T-helper 9 cell (primary cell): ENCODE measurements at places on chromosomes 16 and 17.

GRCh38 chr17:78044280-78044835, 84.2 kb downstream of the TMC6 start:
- DNase-seq, result no peak

GRCh38 chr17:74260525-74260850, 13.5 kb upstream of the DNAI2 start:
- DNase-seq, result no peak

DNA sequence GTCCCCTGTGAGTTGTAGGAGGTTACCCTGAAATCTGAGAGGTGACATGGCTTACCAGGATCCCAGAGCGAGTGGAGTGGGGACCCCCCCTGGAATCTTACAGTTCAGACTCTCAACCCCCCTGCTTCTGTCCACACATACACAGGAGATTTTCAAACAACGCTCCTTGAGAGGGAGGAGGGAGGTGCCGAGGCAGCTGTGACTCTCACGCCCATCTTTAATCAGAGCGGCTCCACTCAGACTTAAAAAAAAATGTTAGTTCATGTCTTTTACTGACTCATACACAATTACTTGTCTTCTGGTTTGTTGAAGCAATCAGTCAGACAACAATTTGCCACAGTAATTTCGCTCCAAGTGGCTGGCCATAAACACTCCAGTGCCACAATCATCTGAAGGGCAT, 15.4 kb upstream of the TMEM220 start:
- DNase-seq, result no peak

DNA sequence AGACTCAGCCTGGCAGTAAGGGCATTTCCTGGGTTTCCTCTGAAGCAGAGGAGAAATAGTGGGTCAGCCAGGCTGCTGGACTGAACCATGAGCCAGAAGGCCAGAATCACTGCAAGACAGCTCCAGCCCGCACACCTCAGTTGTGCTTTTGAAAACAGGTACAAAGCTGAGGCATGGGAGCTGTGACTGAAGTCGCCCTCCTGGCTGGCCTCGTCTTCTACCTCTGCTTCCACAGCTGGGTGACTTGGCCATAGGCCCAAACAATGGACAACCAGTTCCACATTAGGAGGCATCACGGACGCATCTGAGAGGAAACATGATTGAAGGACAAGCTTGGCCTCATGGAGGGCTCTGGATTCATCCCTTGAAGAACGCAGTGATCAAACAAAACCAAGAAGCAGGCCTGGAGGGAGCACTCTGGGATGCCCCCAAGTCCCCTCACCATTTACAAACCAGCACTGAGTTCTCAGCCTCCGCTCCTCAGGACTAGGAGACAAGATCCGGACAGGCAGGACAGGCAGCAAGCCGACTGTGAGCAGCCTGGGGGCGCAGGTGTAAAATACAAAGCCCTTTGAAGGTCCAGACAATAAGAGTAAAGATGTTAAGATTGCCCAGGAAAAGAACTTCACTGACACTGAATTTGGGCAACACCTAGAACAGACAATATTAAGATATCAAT, 68.7 kb downstream of the N4BP1 start:
- no peak for DNase-seq

GRCh38 chr16:68000450-68000849, 1.2 kb upstream of the DPEP2 start:
- DNase-seq, result no peak

DNA sequence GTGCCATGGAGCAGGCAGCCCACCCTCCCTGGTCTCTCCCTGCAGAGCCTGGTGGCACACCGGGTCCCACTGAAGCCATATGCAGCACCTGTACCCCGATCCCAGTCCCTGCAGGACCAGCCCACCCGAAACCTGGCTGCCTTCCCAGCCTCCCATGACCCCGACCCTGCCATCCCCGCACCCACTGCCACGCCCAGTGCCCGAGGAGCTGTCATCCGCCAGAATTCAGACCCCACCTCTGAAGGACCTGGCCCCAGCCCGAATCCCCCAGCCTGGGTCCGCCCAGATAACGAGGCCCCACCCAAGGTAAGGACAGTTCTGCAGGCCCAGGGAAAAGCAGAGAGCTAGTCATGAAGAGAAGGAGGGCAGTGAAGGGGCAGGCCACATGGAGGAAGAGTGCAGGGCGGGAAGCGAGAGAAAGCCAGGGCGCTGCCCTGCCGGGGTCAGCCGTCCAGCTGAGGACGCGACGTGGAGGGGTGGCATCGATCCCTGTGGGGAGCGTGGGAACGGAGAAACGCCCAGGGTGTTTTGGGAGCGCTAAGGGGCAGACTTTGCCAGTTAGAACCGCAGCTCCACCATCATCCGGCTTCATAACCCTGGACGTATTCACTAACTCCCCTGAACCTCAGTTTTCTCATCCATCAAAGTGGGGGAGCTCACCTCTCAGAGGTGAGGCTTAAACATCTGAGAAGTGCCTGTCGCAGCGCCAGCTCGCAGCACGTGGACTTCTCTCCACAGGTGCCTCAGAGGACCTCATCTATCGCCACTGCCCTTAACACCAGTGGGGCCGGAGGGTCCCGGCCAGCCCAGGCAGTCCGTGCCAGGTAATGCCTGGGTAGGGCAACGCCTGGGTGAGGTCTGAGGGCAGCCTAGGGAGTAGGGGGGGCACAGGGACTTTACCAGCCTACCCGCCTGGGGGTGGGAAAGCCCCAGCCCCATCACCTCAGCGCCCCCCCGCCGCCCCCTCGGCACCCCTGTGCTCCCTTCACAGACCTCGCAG, 7.6 kb upstream of the C17orf107 start:
- DNase-seq, result no peak

- no peak for DNase-seq
Measured at GRCh38 chr17:9959377-9959981, 54.4 kb upstream of the RCVRN start.

- DNase-seq, result no peak
Measured at GRCh38 chr16:22317001-22317530, 19.9 kb downstream of the POLR3E start.

DNA sequence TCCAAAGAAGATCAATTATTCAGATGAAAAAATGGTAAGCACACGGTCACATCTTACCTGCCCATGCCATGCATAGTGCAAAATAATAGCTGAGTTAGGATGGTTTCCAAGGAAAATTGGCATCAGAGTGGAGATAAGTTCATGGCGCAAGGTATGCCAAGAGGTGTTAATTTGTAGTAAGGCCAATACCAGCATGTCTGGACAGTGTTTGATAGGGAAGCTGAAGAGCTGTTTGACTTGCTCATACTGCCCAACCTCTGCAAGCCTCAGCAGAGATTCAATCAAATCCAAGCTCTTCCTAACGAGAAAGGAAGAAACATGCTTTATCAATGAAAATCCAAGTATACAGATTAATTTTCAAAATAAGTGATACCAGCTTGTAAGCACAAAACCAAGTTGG, 51.0 kb downstream of the CNOT1 start:
- no peak for DNase-seq

GRCh38 chr17:17739388-17740066, 58.3 kb downstream of the RAI1 start:
- no peak for DNase-seq

DNA sequence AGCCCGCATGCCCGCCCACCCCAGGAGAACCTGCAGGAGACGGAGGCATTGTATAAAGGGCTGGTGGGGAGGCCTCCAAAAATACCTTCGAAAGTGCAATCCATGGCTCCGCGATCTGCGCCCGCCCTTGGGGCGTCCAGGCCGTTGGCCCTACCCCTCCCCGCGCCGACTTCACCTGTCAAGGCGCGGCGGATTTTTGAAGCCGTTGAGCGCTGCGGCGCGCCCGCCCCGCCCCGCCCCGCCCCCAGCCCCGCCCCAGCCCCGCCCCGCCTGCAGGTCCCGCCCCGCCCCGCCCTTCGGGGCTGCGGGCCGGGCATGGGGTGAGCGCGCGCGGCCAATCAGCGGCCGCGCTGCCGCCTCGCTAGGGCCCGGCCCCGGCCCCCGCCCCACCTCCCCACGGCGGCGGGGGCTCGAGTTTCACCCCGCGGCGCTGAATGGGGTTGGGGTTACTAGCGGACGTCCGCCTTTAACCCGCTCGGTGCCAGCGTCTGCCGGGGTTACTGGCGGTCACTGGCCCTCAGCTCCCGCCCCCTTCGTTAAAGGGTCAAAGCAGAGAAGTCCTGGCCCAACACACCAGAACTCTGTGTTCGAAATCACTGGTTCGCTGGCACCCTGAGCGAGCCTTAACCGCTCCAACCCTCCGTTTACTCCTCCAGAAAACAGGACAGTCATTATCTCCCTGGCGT, 13.2 kb downstream of the SREBF1 start:
- peak; percentile 70 for DNase-seq

- no peak for DNase-seq
Measured at GRCh38 chr16:57574086-57574485, 31.6 kb downstream of the ADGRG5 start.

- no peak for DNase-seq
Measured at GRCh38 chr16:14121142-14121541, 50.0 kb downstream of the MRTFB start.

- no peak for DNase-seq
Measured at GRCh38 chr17:17580662-17581470, 10.6 kb downstream of the PEMT start.

DNA sequence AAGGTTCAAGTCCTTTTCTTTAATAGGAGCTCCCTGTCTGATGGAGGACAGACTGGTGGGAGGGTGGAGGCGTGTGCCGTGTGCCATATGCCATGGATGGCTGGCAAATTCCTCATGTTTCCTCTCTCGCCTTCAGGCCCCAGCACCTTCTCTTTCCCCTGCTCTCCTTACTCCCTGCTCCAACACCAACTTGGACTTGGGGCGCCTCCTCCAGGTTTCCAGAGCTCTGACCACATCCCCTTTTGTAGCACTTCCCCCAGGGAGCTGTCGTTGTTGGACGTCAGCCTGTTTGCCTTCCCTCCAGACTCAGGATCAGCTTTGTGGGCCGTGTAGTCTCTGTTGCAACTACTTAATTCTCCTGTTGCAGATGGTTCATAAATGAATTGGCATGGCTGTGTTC, 30.7 kb downstream of the TMC7 start:
- no peak for DNase-seq

DNA sequence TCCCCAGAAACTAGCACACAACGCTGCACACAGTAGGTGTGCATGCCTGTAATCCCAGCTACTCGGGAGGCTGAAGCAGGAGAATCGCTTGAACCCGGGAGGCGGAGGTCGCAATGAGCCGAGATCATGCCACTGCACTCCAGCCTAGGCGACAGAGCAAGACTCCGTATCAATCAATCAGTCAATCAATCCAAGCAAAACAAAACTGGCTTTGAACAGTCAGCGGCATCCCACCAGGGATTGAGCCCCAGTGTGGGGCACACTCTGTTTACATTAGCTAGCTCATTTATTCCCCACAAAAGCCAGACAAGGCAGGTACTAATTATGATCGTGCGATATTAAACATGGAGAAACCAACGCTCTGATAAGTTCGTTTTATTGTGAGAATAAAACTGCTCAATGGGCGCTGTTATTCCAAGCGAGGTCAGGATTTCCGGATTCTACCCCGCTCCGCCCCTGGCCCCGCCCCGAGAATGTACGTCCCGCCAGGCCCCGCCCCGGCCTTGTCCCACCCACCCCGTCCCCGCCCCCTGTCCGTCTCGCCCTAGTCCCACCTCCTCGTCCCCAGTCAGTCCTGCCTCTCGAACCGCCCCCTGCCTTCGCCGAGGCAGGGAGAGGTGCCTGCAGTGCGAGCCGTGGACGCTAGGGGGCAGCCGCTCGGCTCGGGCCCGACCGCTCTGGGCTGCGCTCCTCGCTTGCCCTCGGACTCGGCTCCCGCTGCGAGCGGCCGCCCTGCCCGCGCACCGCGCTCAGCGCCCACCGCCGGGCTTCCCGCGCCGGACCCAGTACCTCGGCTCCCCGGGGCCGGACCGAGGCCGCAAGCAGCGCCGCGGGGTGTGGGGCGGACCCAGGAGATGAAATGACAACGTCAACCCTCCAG, at the start of gene VPS4A:
Gene VPS4A, plus strand, starts transcription at position 698 of the 880 bp plus-strand sequence. Its CDS starts 162 bp downstream, at position 860.
- peak; percentile 99 for DNase-seq

DNA sequence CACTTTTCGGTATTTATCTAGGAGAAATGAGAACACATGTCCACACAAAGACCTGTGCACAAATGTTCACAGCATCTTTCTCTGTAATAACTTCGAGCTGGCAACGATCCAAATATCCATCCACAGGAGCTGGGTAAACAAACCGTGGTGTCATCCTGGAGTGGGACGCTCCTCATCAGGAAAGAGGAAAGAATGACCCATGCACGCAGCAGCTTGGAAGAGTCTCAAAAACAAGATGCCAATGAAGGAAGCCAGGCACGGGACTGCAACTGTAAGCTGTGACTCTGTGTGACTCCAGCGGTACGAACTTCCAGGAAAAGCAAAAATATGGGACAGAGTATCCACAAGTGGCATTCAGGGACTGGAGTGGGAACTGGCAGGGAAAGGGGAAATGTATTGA, 36.7 kb upstream of the CIBAR2 start:
- DNase-seq, result no peak

DNA sequence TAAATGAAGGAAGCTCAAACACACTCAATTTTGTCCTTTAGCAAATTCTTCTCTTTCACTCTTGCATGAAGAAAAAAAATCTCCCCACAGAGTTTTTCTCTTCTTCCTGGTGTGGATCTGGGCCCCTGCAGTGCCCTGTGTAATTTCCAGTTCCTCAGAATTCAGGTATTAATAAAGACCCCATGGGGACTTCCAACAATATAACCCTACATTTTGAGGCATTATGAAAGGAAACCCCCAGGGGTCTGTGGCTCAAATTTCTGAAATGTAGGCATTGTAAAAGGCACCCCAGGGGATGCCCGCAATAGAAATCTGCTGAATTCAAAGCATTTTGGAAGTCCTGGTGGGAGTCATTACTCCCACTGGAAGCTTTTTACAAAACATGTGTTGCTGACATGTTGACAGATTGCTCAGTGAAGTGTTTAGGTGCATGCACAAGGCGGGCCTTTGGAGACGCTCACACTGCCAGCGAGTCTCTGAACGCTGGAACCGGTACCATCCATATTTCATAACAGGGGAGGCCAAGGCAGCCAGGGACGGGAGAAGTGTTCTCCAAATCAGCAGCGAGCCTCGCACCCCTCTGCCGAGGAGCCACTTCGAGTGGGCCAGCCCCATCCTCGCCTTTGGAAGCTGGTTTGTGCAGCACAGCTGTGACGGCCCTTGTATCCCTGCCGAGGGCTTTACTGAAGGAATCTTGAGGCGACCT, 154.0 kb downstream of the ZNF423 start:
- no peak for DNase-seq

DNA sequence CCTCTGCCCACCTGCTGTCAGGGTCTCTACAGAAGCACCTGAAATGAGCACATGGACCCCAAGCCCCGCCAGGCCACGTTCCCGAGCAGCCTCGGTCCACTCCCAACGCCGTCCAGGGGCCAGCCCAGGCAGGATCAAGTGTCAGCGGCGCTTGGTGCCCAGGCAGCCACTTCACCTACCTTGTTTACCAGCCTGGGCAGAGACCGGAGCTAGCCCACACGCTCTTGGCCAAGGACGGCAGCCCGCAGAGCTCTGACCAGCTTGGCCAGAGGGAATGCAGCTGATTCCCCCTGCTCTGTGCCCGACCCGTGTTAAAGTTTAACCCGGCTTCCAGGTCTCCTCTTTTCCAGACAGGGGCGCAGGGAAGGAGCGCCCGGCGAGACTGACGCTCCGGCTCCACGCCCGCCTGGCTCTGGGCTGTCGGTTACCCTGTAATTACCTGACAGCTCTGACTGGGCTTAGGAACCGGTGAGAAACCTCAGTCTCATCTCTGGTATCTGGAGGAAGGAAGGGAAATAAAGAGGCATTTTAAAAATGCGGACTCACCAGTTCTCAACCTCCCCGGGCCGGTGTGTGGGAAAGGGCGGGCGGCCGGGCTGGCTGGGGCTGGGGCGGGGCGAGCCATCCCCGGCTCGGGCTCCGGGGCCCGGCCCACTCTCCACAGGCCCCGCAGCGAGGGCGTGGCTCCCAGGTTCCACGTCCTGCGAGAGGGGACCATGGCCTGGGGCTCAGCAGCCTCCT, 4.6 kb downstream of the KIFC3 start:
- no peak for DNase-seq
